ENCODE measurements at places on chromosomes 16 and 17.

- DNase-seq, result no peak
Observed at GRCh38 chr16:84137769-84138357, 7.1 kb downstream of the HSDL1 start.

DNA sequence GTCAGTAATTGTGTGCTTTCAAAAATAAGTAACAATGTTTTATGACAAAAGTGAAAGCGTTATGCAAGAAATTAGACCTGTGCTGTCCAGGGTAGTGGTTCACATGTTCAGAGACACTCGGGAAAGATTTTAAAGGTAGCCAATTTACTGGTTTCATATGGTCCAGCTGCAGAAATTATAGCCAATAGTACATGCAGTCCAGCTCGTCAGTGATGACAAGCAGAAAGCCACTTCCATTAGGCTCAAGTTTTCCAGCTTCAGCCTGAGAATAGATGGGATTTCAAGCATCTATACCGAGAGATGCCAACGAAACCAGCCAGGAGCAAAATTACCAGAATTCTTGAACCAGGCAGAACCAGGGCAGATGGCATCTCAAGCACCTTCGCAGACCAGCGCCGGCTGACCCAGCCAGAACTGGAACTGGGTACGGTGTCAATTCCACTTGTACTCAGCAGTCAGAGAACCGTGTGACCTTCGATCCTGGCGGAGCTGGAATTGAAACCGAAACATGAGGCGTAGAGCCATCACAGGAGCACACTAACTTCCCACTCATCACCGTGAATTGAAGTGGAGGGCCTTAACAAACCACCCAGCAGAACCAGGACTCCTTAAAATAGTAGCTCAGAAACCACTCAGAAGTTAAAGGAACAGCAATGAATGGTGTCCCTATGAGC is 207.9 kb upstream of the HSBP1 start:
- no peak for DNase-seq

- no peak for DNase-seq
Observed at GRCh38 chr16:457732-458400, 32.4 kb downstream of the RAB11FIP3 start.

DNA sequence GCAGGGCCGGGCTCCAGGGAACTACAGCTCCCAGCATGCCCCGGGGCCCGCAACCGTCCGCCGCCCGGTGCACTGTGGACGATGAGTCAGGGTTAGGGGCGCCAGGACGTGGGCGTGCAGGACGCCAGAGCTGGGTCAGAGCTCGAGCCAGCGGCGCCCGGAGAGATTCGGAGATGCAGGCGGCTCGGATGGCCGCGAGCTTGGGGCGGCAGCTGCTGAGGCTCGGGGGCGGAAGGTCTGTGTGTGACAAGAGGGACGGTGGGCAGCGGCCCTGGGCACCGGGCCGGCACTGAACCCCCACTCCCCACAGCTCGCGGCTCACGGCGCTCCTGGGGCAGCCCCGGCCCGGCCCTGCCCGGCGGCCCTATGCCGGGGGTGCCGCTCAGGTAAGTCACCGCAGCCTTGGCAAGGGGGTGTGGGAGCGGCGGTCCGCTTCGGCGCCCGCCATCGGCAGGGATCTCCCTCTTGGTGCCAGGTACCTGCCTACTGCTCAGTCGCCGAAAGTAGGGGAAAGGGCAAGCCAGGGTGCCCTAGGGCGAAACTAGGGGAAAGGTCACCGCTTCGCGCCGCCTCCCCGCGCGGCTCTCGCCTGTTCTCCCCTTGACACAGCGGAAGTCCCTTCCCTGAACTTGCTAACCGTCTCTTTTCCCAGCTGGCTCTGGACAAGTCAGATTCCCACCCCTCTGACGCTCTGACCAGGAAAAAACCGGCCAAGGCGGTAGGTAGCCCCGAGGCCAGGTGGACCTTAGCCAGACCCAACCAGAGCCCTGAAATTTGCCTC is at the start of the genes ACADVL and DLG4:
Gene ACADVL, plus strand, starts transcription at position 127 of the 781 bp plus-strand sequence. Its CDS starts 47 bp downstream, at position 174.
Gene DLG4, minus strand, starts transcription at position 25 of the 781 bp plus-strand sequence.
- DNase-seq, result peak; percentile 12

GRCh38 chr16:4591706-4592470 is 22.8 kb downstream of the UBALD1 start:
- DNase-seq, result no peak

DNA sequence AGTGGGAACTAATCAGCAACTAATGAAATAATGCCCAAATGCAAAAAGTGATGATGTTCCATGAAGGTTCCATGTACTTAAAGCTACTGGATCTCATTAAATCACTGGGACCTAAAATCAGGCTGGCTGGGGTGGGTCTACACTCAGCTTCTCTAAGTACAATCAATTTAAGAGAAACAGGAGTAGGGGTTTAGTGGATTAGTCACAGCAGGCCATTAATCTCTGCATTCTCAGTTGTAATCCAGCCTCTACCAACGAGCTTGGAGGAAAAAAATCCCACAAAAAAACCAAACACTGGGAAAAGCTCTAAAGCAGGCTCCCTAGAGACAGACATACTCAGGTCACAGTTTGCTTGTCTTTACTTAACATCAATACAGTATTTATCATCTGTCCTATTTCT is 15.0 kb downstream of the CA10 start:
- DNase-seq, result no peak

DNA sequence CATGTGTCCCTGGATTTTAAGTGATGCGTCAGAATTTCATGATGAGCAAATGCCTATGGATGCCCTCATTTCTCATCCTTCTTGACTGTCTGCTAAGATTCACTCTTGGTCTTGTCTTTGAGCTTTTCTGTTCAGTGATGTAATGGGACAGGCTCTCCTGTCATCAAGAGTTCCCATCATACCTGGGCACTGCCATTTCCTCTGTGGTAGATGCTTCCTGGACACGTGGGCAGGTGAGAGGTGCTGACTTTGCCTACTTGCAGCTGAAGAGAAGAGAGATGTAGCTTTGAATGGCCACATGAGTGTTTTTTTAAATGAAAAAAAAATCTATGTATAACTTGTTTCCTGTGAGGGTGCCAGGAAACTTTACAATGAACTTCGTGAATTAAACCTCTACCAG is 557.7 kb downstream of the MAF start:
- no peak for DNase-seq

DNA sequence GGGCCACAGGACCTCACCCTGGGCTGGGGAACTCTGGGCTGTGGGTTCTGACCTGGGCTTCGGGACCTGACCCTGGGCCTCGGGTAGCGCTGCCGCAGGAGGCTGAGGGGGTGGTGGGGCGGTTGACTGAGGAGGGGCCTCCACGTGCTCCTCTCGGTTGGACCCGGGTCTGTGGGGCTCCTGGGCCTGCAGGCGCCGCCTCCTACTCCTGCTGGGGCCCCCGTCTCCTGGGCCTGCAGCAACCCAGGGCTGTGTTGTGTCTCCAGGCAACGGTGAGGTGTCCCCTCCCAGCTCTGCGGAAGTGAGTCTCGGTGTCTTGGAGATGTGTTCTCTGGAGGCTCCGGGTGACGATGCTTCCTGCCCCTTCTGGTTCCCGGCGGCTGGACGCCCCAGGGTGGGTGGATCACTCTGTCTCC is 41.5 kb upstream of the GNG13 start:
- DNase-seq, result no peak

DNA sequence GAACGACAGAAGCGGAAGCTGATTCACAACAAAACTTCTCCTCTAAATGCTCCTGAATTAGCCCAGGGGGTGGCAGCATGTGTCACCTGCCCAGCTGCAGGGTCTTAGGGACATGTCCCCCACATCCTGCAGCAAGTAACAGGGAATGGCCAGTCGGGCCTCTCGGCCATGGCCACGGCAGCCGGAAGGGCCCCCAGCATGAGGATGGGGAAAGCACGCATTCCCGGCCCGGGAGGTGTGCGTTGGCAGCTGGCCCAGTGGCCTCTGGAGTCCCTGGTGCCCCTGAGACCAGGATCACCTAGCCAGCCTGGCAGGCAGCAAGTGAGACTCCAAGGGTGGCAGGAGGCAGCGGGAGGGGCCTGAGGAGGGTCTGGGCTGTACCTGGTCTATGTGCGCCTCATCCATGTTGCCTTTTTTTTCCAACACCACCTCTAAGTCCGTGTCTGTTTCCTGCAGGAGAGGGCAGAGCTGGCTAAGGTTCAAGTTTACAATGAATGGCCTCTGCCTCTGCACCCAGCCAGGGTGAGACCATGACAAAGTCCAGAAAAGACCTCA is 7.0 kb downstream of the KNOP1 start:
- no peak for DNase-seq

GRCh38 chr17:65984299-65984698 is 207.6 kb downstream of the CEP112 start:
- DNase-seq, result no peak

- DNase-seq, result peak; percentile 6
Observed at GRCh38 chr16:75256696-75257343, 5.4 kb upstream of the BCAR1 start.

DNA sequence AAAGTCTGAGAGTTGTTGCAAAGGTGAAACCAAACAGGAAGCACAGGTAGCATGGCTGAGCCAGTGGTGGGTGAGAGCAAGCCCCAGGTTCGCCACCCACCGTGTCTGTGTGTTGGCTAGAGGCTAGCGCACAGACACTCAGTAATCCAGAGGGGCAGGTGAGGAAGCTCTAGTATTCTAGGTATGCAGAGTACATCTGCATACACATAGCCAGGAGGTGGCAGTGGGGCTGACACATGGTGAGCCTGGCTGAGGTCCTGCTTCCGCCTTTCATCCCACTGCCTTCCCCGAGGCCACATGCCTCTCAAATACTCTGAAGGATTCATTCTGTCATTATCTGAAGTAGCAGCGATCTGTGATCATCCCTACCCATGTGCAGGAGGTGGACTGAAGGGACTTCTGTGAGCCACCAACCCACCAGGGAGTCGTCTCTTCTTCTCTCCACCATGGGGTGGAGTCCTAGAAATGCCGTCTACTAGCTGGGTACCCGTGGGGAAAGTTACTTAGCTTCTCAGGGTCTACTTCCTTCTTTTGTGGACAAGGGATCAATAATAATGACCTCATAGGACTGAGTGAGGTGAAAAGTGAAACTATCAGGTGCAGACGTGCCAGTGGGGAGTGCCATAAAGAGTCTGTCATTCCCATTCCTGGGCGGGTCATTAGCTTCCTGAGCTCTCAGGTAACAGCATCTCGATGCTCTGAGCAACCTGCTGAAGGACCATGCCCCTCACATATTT is 36.0 kb upstream of the ICAM2 start:
- no peak for DNase-seq

DNA sequence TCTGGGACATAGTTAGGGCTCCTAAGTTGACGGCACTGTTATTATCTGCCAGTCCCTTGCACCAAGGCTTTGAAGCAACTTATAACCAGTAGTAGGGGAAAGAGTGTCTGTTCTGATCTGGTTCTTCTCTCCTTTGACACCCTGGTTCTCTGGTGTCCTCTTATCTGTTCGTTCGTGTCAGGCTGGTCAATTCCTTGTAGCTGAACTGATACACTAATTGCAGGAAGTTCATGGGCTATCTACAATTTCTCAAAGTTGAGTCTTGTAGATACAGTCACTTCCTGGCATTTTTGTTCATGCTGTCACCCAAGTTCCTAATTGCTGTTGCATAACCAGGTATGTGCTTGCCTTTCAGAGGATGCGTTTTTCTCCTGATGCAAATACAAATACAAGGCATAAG is 17.3 kb upstream of the MYO1D start:
- no peak for DNase-seq

- DNase-seq, result no peak
Observed at GRCh38 chr16:69886726-69887125, 64.4 kb upstream of the CLEC18A start.

DNA sequence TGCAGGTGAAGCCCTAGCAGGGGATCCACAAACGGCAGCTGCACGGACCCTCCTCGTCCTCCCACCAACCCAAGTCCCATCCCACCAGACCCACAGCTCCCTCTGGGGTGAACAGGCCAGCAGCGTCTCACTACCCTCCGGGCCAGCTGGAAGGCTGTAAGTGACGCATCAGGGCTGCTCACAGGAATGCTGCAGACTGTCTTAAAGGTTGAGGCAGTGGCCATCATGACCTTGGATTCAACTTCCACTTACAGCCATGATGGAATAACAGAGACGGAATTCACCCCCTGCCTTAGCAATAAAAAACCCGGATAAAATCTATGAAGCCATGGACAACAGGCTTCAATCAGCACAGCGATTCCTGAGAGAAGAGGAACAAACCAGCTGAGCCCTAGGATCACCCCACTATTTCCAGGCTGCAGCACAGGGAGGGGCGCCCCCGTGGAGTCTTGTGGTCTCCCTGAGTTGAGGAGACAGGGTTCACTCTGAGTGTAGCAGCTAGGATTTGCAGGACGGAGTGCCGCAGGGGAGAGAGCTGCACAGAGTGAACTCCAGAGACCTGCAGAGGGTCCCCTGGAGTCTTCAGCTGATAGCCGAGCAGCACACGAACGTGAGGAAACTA is 10.5 kb downstream of the FAM83G start:
- no peak for DNase-seq

GRCh38 chr17:8163978-8164814 is 1.4 kb upstream of the VAMP2 start:
- DNase-seq, result peak; percentile 38

- no peak for DNase-seq
Observed at GRCh38 chr16:80631581-80631980, 90.8 kb downstream of the DYNLRB2 start.

DNA sequence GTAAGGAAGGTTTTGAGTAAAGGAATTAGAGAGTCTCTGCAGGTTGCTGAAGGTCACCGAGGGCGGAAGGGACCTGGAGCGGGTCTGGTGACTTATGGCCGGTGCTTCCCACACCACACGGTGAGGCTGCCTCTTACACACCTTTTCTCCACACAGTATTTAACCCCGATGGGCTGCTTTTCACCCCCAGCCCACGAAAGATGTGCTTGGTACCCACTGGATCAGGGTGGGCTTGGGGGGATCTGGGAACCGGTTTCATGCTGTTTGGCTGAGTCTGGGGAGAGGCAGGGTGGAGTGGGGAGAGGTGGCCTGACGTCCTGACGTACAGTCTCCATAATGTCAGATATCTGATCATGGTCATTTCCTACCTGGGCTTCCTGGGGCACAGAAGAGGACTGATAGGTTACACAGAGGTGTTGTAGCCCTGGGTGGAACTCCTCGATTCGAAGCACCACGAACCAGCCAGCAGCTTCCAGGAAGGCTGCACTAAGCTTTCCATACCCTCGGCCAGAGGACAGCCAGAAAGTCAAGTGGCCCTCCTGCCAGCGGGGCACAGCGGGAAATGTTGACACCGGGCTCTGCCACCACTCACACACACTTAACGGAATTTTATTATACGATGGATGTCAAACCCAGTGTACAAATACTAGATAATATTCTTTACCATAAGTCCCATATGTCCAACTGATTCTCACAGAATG is 34.0 kb downstream of the OR1D5 start:
- peak; percentile 66 for DNase-seq

- DNase-seq, result no peak
Observed at GRCh38 chr17:17289701-17290100, 8.7 kb upstream of the COPS3 start.

All from NCI-H1092 treated with DMSO at 0.1 percent for 48 hours (cell line).